ENCODE measurements at places on chromosomes 13 and 19.

- no peak for DNase-seq
Observed at GRCh38 chr13:99315186-99315585, 8.0 kb upstream of the GPR183 start.

DNA sequence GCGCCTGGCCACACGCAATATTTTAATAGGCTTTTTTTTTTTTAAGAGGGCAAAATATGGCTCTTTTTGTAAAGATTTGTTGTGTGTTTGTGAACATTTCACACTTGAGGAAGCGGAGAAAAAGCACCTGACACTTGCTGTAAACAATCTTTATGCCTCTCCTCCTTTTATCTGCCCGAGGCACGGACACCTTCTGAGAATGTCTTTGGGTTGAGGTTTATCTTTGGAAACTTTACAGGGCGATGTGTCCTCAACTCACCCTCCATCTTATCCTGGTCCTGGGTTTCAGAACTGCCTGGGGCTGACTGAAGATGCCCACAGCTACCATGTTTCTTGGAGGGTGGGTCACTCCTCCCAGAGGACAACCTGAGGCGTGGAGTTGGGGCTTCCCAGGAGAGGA, 44.0 kb downstream of the ZNF627 start:
- DNase-seq = no peak

GRCh38 chr19:48674921-48675824, 2.4 kb upstream of the NTN5 start:
- peak; percentile 93 for DNase-seq

DNA sequence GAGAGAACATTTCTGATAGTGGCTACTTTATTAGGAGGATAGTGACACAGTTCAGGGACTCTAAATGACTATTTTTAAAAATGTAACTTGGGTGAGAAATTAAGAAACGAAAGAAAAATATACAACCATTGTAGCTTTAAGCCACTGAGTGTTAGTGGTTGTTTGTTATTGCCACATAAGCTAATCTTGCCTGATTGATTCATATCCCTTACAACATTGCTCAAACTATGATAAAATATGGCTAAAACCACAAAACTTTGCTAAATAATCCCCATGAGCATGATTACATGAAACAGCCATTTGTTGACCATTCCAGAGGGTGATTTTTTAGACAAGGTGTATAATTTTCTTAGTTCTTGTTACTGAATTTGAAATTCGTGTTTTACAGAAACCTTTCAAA, 343.4 kb downstream of the SLITRK5 start:
- no peak for DNase-seq

- no peak for DNase-seq
Observed at GRCh38 chr13:50098693-50099092, 83.4 kb downstream of the KCNRG start.

GRCh38 chr13:30898678-30899241, 7.3 kb upstream of the MEDAG start:
- DNase-seq = no peak

- no peak for DNase-seq
Observed at GRCh38 chr13:97696921-97697320, 256.6 kb upstream of the IPO5 start.

DNA sequence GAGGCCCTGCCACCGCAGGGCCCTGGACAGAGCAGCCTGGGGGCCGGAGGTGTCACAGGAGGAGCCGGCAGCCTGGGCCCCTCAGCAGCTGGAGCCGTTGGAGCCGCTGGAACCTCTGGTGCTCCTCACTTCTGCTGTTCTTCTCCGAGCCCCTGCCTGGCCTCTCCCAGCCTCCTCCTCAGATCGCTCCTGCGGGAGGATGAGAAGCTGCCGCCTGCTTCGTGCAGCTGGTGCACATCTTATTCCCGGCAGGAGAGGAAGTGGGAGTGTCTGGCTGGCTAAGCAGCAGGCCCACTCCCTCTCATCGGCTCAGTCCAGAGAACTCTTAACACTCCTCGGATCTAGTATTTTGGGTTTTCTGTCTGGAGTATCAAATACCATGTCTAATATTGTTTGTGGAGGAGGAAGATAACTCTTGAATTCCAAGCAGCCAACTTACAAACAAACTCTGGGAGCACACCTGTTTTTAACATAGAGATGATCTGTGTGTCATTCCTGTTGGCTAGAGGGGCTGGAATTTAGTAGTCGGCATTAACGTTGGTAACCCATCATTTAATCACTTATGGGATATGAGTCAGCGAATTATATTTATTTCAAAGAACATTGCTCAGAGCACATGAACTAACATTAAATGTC, 37.1 kb upstream of the RNF113B start:
- DNase-seq = no peak

DNA sequence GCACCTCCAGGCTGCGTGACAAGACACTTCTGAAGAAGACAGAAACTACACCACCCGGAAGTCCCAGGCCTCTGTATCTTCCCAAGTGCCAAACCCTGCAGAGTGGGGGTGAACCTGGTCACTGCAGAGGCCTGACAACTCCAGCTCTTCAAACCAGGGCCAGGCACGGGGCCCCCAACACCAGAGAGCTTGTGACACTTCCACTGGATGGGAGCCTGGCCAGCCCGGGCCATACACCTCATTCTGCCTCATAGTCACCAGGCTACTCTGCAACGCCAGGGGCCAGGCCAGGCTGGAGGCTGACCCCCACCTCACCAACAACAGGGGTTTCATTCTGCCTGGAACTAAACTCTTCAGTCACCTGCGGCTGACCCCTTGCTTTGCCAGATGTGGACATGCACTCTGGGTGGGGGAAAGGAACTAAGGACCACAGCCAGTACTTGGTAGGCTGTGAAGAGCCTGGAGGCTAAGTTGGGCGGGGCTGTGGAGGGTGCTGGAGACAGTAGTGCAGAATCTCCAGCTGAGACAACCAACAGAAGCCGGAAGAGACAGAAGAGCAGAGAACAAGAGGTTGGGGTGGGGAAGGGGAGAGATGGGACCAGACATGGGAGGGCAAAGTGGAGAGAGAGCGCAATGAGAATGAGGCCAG, 23.0 kb downstream of the TUBA3C start:
- no peak for DNase-seq

DNA sequence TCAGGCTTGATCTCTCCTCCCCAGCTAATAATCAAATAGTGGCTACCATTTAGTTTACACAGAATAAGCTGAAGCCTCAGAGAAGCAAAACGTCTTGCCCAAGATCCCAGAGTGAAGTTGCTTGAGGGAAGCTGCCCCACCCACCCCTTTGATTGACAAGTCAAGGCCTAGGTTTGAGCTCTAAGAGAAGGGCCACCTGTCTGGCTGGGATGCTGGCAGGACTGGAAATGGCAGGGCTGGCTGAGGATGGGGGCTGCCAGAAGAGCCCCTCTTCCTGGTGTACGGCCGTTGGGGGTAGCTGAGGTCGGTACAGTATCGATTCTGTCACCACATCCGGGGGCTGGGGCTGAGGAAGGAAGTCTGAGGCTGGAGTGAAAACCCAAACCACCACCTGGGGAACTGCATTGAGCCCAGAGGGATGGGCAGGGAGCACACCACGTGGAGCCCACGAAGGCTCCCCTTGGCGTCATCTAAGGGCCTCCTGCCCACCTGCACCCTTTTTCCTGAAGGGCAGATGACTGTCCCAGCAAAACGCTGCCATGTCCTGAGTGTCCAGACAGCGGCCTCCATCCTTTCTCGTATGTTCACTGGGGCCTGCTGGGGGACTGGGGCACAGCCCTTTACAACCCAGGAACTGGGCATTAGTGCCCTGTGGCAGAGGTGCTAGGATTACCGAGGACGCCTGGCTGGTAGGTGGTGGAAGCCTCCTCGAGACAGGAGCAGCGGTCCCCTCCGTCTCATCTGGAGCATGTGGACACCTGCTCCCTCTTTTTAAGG, 1.4 kb upstream of the PRKD2 start:
- no peak for DNase-seq

DNA sequence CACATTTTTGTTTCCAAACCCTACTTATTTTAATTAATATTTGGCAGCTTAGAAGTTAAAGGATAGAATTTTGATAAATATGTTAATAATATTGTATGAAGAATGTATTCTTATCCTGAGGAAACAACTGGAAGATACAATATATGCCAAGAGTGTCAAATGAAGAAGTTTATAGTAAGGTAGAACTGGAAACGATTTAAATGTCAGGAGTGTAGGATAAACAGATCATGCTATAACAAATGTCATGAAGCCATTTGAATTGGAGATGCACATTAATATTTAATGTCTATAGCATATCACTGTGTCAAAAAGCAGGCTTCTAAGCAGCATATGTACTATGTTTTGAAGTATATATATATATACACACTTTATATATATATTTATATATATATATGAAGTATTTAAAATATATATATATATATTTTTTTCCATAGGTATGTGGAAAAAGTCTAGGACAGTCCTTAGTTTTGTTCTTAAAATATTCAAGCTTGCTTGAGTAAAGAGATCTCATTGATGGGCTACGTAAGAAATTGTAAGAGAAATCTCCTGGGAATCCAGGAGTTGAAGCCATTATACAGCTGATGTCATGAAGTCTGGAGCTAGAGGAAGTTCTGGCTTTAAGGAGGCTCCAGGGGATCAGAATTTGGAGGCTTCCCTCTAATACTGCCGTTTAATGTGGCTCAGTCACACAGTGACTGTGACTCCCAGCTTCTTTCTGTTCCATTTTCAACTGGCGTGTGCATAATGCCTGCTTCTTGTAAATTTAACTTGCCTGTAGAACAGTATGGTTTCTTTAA, 79.9 kb upstream of the MYCBP2 start:
- no peak for DNase-seq

DNA sequence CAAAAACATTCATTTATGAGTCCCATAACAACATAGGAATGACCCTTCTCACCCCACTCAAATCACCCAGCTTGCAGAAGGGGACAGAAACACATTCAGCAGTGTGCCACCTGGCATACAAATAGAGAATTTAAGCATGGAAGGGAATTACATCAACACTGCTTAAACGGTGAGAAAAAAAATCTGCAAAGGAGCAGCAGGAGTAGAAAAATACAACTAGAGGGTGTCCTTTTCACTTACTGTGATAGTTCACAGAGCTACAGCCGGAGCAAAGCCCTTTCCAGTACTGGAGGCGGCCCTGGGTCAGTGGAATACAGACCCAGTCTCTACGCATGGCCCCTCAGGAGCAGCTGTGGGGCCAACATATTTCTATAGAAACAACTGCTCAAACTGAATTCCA, 764.3 kb upstream of the ARGLU1 start:
- DNase-seq = no peak

- no peak for DNase-seq
Observed at GRCh38 chr13:89936256-89936655, 1411.2 kb upstream of the MIR17HG start.
